GM12891 (cell line): ENCODE measurements at places on chromosomes 5 and 9.

DNA sequence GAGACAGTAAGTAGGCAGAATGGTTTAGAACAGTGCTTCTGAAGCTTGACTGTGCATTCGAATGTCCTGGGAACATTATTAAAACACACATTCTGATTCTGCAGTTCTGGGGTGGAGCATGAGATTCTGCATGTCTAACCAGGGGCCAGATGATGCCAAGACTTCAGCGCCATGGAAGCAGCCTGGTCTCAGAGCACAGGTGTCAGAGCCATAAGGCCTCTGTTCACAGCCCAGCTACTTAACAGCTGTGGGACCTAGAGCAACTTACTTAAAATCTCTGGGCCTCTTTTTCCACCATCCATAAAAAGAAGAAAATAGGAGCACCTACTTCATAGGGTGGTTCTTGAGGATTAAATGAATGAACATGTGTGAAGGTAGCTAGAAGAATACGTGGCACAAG is 84.0 kb downstream of the GNAQ start:
- DNase-seq: no peak

- DNase-seq: no peak
Observed at GRCh38 chr5:160466116-160466515, 44.5 kb downstream of the PTTG1 start.

GRCh38 chr9:111236332-111236731 is 93.7 kb downstream of the OR2K2 start:
- DNase-seq: no peak

GRCh38 chr5:164253764-164254163 is 748.3 kb downstream of the MAT2B start:
- no peak for DNase-seq

DNA sequence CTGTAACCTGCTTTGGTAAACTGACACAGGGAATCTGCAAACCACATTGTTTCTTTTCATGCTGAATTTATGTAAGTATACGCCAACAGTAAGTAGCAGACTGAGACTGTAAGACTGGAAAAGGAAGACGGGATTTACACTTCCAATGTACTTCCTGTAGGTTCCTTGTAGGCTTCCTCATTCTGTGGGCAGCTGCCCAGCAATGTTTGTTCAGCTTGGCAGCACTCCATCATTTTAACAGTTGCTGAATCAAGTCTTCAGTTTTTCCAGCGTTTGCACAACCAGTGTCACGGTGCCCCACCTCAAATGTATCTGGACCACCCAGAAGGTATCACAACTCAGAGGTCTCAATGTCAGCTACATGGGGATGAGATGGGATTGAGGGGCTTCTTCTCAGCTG is 232.6 kb downstream of the PRDM9 start:
- DNase-seq: no peak
